ENCODE measurements at places on chromosomes 13 and 19.

GRCh38 chr13:108034909-108035410, 180.4 kb downstream of the LIG4 start:
- DNase-seq: no peak

- DNase-seq: no peak
These were observed 14.9 kb downstream of the ONECUT3 start for GRCh38 chr19:1768248-1768647.

DNA sequence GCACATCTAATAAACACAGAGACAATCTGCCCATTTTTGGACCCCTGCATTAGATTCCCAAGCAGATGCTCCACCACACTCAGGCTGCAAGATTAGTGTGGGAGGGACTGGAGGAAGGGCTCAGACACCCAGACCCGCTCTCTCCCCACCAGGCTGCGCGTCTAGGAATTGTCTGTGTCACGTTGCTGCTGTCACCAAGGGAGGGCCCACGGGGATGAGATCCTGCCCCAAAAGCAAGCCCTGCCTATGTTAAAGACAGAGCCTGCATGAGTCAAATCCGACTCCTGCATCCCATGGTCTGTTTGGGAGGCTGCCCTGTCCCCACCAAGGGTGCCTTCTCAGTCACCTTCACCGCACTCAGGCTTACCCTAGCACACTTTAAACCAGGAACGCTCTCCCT, 114.4 kb upstream of the ZNF507 start:
- no peak for DNase-seq

GRCh38 chr19:3357271-3357991, 9.0 kb upstream of the NFIC start:
- no peak for DNase-seq

GRCh38 chr13:33776239-33776881, 41.6 kb upstream of the RFC3 start:
- DNase-seq: no peak

DNA sequence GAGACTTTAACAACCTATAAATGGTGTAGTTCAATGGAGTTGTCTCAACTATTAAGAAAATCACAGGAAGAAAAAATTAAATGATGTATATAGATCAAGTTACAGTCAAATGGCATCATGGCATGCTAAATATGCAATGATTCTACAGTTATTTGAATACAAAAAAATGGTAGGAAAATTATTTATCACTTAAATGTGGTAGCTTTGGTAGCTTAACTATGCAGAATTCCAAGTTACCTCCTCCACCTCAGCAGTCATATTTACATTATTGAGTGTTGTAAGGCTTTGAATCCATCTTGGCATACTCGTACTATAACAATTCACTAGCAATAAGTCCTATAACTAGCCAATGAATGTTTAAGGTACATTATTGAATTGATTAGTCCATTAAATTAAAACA, 36.8 kb downstream of the CAB39L start:
- no peak for DNase-seq
